Adipocyte (in vitro differentiated cells): ENCODE measurements at places on chromosomes 12 and 14.

DNA sequence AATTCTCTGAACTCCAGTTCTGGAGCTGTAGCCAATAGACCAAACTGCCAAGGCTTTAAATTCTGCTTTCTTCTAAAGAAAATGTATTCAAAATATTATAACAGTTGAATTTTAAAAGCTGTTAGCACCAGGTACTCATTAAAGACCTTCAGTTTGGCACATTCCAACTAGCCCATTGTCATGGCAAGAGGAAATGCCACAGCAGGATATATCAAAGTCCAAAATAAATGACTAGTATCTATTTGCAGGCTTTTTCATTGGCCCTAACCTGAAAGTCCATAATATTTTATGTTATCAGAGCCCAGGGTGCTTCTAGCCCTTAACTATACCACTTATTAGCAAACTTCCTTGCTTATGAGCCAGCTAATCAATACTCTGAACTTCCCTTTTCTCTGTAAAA is 3.1 kb upstream of the RIC8B start:
- no peak for DNase-seq

DNA sequence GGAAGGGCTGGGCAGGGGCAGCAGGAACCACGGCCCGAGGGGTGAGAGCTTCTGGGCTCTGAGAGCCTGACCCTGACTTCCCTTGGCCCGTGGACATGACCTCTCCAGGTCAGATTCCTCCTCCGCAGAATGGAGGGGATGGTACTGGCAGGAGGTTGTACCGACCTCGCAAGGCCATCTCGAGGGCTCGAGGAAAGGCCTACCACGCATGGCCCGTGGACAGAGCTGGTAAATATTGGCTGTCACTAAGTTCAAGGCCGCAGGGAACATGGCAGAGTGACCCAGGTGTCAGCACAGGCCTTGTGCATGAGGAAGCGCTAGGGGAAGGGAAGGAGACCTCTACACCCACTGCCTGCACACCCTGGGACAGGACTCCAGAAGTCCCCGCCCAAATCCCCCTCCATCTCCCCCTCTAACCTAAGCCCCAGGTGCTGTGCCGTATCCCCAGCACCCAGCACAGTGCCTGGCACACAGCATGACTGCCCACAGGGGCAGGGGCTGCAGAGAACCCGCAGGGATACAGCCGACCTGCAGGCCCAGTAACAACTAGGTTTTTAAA is 54.9 kb upstream of the PPP2R5C start:
- DNase-seq, result no peak

DNA sequence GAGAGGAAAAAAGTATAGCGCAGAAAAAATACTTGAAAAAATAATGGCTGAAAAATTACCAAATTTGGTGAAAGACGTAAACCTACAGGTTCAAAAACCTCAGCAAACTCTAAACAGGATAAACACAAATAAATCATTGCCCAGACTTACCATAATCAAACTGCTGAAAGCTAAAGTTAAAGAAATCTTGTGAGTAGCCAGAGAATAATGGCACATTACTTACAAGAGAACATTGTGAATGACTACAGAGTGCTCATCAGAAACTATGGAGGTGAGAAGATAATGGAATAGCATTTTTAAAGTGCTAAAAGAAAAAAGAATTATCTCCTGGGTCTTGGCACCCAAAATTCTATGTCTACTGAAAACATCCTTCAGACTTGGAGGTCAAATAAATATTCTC is 36.0 kb downstream of the ATF1 start:
- DNase-seq, result peak; percentile 11

DNA sequence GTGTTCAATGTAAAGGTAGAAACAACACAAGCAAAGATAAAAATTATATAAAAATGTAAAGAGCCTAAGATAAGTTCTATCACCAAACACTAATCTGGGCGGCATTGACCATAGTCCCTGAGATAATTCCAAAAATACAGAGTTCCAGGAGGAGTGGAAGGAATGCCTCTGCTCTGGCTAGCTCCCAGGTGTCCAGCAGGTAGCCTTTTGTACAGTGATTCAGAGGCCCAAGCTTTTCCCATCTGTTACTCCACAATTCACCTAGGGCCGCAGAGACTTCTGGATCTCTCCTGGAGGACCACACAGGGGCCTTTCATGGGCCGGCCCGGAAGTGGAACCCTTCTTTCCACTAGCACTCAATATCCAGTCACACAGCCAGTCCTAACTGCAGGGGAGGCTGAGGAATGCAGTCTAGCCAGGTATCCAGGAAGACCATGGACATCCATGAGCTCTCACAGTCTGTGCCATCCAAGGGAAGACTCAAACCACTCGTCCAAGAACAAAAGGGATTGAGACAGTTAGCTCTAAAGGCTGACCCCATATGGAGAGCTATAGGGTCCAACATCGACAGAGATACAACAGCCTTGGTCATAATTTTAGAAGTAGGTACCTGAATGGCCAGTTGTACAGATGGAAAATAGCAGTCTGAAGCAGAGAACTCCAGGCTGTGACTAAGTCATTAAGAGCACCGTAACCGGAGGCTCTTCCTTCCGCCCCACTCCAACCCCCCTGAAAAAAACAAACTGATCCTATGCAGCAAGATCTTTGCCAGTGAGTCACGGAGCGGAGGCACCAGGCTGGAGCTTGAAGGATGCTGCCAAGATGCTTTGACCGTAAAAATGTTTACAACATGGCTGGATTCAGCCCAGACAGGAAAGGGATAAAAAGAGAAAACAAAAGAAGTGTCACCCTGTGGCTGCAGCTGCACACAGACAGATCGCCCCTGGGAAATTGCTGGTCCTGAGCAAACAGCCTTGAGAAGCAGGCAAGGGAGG is 204.8 kb downstream of the NUAK1 start:
- DNase-seq, result peak; percentile 95

- DNase-seq, result no peak
Measured at GRCh38 chr12:530308-530707, 70.6 kb downstream of the B4GALNT3 start.

DNA sequence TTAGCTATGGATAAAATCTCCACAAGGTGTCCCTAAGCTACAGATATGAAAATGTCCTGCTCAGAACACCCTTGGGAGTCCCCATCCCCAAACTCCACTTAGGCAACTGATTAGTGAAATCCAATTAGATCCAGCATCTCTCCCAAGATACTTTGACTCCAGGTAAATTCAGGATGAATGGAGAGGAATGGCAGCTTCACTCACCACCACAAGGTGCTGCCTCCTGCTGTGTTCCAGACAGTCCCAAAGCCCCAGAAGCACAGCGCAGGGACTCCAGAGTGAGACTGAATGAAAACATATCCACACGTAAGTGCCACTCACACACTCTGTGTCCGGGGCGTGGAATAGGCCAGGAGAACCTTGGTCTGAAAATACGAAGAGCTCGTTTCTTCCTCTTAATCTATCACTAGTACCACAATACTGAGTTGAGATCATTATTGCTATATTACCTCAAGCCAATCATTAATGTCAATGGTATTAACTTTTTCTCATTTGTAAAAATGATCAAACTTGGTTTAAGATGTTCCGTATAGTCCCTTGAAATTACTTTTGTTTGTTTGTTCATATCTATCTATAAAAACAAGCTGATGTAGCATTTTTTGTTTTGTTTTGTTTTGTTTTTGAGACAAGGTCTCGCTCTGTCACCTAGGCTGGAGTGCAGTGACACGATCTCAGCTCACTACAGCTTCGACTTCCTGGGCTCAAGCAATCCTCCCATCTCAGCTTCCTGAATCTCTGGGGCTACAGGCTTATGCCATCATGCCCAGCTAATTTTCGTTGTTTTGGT is 70.0 kb upstream of the BICD1 start:
- DNase-seq, result no peak

DNA sequence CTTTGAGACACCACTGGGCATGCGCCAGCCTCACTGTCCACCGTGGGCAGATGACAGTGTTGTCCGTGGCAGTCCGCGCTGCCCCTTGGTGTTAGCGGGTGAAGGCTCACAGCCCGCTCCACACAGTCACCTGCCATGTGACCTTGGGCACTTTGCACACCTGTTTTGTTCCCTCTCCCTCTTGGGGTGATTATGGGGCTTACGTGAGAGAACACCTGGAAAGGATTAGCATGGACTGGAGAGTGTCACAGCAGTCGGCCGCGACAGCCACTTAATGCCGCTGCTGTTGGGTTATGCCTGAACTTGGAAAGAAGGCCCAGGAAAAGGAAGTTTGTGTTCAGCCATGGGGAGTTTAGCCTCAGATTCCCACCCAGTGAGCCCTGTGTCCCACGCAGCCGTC is 94.2 kb downstream of the DDX51 start:
- no peak for DNase-seq

- DNase-seq, result no peak
Measured at GRCh38 chr14:81157431-81157830, 63.3 kb downstream of the GTF2A1 start.

GRCh38 chr14:69593018-69593677 is 18.2 kb upstream of the SUSD6 start:
- DNase-seq, result peak; percentile 93

DNA sequence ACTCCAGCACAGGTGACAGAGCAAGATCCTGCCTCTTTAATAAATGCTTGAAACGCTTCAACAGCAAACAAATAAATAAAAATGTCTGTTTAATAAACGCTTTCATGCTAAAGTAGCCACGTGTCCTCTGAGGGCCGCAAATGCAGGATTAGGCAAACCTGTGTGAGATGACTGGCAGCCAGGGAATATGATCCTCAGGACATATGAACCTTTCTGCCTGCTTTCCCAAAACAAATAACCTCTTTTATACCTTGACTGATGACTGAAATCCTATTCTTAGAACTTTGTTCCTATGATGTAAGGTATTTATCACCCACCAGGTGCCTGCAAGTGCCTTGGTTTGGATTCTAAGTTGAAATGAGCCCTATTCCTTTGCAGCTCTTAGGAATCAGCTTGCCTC is 14.5 kb upstream of the FLVCR2 start:
- no peak for DNase-seq

DNA sequence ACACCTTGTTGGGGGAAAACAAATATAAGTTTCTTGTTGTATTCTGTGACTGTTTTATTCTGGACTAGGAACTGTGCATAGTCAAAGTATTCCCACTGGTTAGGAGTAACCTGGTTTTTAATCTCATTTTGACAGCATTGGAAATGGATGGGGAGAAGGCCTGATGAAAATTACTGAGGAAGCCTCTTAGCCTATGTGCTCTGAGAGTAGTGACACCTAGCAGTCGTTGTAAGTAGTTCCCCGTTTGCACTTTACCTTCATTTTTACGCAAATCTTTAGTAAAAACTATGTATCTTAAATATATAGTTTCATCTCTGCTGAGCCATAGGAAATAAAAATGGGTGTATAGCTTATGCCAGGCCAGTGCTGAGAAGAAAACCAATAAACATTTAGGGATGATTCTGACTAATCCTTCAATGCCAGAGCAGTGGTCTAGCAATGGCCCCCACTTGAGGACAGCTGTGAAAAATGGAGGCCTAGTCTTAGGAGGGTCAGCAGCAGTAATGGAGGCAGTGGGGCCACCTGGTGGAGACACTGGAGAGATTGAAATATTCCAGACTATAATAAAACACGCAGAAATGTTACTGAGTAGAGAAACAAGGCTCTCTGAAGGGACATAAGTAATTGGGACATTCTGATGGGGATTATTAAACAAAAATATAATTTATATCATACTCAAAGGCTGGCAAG is 133.2 kb upstream of the NOVA1 start:
- peak; percentile 46 for DNase-seq

GRCh38 chr12:53748072-53748840 is 3.5 kb downstream of the CISTR start:
- DNase-seq, result no peak

DNA sequence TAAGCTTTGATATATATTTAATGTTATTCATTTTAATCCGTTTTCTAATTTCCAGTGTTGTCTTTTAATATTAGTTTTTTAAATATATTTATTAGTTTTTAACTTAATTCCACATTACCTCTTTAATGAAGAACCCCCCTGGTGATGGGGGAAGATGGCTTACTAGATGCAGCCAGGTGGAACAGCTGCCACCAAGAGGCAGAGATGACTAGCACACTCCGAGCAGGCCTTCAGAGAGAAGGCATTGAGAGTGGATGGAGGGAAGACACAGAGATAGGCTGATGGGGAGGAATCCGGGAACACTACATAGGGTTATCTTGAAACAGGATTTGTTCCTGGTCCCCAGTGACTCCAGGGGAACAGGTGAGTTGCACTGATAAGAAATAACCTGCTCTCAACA is 771.6 kb downstream of the LRFN5 start:
- no peak for DNase-seq

- DNase-seq, result peak; percentile 53
Measured at GRCh38 chr12:114835031-114835430, 151.1 kb upstream of the TBX3 start.

DNA sequence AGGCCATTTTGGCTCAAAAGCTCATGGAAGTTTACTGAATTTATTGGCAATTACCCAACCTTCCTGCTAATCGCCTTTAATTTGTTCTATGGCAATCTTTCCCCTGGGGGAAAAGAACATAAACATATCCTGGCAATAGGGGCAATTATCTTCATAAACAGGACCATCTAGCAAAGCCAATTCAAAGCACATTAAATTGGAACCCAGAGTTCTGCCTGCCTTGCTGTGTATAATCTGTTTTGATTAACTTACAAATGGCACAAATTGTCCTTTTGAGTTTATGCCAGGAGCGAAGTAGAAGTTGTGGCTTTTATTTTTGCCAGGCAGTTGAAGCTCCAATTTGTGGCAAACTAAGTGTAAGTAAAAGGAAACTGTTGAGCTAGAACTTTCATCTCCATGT is 68.6 kb downstream of the C12orf50 start:
- no peak for DNase-seq

DNA sequence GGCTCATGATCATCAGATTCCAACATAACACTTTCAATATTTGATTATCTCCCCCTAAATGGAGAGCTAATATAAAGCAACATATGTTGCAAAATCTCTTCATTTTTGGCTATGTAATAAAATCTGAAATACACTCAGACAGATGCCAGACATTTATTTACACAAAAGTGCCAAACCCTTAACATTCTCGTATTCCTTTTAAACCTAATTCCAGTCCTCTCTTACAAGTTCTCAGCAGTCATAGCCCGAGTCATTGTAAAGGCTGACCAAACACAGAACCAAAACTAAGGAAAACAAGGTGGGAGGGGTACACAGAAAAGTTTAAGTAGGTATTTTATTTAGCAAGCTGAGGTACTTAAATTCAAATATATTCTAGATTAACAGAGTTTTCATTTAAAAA is 81.4 kb downstream of the LRP6 start:
- DNase-seq, result peak; percentile 60
